ENCODE measurements at places on chromosomes 6 and 20. TPM values are rescaled to one million over a fixed set of nuclear protein-coding genes. Genes with fewer than 3 reads are reported as not detected.

DNA sequence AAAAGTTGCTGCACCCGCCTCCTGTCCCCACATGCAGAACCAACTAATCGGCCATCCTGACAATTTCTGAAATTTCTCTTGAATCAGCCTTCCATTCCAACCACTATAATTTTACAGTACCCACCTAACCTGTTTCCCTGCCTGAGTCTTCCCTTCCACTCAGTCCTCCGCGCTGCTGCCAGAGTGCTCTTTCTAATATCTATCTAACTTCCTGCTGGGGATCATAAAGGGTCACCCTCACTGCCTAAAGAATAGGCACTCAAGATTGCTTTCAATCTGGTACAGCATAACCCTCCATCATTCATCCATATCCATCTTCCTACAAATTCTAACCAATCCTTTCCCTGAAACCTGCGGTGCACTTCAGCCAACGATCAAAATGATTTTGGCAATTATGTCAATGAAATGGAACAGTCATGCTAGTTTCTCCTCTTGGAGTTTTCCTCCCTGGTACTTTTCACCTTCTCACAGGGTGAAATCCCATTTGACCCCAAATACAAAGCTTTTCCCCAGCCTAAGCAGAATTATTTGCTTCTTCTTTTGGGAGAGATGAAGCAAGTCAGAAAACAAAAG is 117.5 kb upstream of the BEND6 start:
- no peak for DNase-seq

DNA sequence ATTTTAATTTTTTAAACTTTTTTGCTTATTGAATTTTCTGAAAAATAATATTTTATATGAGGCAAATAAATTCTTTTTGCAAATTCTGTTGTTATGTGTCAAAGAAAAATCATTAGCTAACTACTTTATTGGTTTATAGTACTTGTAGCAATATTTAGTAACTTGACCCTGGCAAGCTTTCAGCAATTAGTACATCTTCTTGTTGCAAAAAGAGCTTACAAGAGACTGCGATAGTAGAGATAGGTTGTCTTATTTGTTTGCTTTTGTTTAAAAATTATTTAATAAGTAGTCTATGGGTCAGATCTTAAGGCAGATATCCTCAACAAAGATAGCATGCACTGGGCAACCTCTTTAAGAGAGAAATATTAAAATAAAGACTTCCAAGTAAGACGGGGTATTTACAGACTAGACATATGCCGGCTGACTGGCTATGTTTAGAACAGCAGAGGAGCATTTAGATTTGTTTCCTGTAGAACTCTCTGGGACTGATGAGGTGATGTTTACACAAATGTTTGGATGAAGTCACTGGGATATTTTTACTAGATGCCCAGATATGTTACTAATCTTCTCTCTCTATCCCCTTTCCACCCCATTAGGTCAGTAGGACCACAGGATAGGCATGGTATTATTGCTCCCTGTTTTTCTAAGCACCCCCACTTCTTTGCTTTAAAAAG is 25.0 kb downstream of the VGLL2 start:
- DNase-seq, result no peak

DNA sequence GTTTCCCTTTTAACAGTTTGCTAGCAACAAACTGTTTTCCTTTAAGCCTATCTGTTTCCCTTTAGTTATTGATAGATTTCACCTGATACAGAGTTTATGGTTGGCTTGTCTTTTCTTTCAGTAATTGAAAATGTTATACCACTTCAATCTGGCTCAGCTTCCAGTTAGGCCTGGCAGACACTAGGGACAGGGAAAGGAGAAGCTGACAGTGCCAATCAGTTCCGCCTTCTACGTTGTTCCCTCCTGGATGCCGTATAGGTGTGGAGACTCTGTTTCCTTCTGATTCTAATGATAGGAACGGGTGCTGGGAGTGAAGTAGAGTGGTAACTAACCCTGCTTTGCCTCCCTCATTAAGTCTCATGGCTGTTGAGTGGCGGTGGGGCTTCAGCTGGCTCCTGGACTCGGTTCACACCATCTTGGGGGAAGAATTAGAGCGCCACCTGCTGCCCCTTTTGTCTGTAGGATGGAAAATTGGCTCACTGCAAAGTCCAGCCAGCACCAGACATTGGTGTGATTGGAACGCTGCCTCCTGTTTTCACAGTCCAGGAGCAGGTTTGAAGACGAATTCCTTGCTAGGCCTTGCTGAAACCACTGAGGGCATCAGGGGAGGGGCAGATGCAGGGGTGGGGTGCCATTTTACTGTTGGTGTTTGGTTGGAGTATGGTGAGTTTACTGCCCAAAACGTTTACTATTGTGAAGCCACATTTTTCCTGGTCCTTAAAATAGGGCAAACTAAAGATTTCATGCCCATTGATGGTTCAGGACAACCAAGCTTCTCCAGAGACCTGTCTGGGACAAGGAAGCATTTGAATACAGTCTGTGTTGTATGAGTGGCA is 1729.5 kb downstream of the GRIK2 start:
- no peak for DNase-seq

- DNase-seq, result no peak
Observed at GRCh38 chr20:373171-373890, 7.2 kb upstream of the TRIB3 start.

DNA sequence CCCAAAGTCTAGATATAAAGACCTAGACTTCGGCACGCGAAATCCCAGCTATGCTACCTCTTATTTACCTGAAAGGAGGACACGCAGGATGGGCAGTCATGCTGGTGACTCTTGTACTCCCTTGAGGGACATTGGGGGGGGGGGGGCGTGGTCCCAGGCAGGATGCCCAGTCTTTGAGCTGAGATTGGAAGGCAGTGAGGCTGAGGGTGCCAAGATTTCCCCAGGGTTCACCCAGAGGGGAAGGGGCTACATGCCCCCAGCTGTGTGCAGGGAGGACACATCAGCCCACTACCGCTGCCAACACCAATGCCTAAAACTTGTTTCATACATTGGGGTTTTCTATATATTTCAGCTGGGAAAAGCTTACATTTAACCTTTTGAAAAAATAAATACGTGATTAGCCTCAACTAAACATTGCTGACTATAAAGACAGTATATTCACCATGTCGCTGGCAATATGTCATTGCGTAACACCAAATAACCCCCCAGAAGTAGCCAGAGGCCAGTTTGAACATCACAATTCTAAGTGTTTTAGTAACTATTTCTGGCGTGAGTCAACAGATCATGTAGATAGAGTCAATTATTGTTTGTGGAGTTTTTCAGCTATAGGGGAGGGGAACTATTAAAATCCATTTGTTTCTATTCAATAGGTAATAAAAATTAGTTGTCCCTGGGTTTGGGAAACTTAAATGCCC is 21.6 kb downstream of the MGME1 start:
- DNase-seq, result no peak

DEFB124 gene
- polyA plus RNA-seq, result 0.88 TPM

DNA sequence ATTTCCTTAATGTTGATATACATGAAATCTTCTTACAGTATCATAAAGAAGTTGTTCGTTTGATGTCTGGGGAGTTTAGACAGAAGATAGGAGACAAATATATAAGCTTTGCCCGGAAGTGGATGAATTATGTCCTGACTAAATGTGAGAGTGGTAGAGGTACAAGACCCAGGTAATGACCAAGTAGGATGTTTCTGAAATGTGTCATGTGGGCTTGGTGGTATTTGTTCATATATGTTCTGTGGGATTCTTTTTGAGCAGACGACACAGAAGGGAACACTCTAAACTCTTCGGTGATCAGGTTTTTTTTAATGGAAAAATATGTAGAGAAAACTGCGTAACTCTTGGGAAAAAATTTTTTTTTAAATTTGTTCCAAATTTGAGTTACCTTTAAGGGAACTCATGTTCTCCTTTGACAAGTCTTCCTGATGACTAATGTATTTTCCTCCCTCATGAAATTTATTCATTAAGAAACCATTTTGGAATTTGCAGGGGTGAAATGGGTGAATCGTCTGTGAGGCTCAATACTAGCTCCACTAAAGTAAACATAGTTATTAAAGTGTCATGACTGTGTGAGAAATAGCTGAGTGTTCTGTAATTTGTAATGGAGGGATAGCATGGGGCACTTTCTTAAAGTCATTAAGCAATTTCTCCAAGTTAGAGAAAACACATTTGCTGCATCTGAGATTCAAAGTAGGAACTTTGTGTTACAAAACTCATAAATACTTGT is 100.6 kb downstream of the MAP3K4 start:
- no peak for DNase-seq

GTSF1L gene
- not detected for polyA plus RNA-seq

- DNase-seq, result no peak
Observed at GRCh38 chr6:116369964-116370759, 585 bp upstream of the DSE start.

PPP1R3G gene
- 1.9 TPM for polyA plus RNA-seq

DNA sequence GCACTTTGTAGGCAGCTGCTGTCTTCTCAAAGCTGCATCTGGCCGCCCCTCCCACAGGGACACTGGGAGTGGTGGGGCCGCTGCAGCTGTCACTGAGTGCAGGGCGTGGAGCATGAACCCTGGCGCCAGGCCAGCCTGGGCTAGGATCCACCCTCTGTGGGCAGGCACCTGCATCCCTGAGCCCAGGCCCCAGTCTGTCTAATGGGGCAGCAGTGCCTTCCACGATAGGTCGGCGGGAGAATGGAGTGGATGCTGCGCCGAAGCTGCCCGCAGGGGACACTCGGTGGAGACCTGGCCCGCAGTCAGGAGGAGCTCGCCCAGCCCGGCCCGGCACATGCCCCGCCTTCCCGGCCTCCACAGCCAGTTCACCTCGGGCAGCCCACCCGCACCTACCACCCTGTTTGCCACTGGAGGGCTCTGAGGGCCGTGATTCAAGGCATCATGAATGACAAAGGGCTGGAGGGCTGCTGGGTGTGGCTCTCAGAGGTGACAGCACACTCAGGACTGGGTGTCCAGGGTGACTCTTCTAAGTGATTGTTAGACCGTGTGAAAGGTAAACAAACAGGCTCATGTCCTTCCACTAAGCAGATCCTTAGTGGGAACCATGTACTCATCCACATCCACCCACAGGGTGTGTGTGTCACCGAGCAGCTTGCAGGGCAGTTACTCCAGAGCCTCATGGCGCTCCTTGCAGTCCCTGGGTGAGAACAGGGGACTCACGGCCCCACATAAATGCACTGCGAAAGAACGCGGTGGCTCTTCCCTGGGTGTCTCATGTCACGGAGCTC is 133.9 kb downstream of the AGPAT4 start:
- peak; percentile 29 for DNase-seq

DNA sequence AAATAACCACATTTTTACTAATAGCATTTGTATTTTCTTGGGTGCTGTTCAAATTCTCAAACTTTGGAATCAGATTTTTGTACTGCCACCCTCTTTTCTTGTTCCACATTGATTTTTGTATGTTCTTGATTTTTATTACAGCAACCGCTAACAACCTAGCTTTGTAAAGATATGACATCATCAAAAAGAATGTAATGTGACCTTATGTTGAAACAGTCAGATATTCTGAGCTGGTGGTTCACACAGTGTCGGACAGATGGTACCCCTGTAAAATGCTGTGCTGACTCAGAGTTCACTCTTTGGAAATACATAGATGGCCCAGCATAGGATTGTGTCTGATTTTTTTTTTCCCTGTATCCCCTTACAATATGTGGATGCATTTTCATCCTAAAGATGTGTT is 118.9 kb downstream of the QKI start:
- no peak for DNase-seq

DNA sequence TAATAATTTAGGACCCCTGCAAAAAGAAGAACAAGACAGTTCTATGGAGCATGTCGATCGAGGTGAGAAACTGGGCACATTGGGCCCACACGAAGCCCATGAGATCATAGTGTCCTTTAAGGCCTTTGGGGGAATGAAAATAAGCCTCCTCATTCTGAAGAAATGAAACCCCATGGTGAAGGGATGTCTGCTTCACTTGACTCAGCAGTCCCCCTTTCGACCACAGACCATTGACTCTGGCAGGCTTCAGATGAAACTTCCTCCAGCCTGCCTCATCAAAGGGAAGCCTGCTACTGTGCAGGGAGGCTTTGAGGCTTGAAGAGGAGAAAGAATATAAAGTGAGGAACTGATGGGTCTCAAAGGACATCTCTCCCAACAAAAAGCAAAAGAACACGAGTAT is 144.2 kb upstream of the FBXL4 start:
- DNase-seq, result no peak

- no peak for DNase-seq
Observed at GRCh38 chr20:14049111-14049510, 53.8 kb downstream of the MACROD2 start.

GRCh38 chr6:37097335-37097734 is 72.6 kb upstream of the PIM1 start:
- no peak for DNase-seq

DNA sequence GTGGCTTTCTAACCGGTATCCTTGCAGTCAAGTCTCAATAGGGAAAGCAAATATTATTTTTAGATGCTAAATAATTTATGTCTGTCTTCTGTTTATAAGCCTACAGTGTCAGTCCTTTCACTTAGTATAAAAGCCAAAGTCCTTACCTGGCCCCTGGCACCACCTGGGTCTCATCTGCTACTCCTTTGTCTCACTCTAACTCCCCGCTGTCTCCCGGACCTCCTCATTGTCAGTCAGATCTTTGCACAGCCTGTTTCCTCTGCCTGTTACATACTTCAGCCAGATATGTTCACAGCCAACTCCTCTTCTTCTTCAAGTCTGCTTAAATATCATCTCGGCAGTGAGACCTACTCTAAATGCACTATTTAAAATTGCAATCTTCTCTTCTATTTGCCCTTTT is 84.2 kb downstream of the THEMIS start:
- DNase-seq, result no peak

EPHA7 gene
- polyA plus RNA-seq, result 3.5 TPM
